ENCODE measurements at places on chromosomes 5 and 9.

DNA sequence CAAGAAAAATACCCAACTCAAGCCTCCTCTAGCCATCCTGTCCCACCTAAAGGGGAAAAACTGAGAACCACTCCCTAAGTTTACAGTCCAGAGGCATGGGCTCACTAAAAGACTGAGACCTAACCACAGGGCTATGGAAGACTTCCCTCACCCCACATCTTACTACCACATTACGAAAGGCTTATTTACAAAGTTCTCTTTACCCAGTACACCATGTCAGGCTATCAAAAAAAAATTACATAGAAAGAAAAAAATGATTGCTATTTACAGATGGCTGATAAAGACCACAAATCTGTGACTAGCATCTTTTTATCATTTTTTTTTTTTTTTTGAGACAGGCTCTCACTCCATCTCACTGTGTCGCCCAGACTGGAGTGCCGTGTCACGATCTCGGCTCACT is 69.7 kb upstream of the TNPO1 start:
- DNase-seq = no peak

DNA sequence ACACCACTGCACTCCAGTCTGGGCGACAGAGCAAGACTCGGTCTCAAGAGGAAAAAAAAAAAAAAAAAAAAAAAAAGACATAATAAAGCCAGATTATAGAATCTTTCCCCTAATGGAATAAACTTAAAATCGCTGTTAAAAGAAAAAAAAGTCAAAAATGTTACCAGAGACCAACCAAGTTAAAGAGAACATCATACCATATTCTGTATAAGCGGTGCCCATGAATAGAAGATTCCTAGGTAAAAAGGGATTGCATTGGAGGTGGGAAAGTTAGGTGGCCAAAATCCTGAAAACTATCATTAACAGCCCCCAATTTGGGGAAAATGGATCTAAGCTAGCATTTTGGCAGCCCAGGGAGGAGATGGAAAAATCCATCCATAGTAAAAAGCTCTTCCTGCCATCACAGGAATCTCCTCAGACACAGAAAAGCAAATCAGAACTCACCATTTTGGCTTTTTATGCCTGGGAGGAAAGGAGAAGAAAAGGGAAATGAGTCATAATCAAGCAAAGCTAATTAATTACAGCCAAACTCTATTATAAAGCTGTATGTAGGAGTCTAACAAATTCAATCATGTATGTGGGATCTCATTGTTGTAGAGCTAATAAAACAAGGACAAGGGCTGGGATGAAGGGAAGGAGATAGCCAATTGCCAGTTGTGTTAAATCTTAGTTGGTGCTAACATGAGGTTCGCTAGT is 363.8 kb downstream of the ARL15 start:
- no peak for DNase-seq

DNA sequence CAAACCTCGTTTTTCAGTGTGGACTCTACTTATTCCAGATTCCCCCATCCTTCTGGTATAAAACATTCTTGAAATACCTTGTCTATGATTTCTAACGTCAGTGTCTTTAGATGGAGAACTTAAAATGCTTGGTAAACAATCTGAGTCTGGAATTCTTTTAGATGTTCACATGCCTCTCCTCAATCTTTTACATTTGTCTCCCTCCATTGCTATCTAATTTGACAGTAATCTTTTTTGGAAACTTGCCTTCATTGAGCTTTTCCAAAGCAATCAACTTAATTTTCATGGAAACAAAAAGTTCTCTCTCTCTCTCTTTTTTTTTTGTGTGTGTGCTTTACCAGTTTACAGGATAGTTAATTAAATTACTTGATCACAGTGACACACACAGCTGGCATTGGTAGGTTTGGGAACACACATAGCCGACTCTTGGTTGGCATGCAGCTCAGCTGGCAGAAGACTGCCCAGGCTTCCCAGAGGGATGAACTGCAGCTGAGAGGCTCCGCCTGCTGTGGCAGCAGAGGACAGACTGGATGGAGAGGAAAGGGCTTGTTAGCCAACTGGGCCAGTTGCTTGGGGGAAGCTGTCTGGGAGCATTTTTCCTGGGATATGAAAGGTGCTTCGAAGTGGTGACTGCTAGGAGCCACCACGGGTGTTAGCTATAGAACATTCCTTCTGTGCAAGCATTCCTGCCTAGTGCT is 271.3 kb downstream of the ZSWIM6 start:
- no peak for DNase-seq

DNA sequence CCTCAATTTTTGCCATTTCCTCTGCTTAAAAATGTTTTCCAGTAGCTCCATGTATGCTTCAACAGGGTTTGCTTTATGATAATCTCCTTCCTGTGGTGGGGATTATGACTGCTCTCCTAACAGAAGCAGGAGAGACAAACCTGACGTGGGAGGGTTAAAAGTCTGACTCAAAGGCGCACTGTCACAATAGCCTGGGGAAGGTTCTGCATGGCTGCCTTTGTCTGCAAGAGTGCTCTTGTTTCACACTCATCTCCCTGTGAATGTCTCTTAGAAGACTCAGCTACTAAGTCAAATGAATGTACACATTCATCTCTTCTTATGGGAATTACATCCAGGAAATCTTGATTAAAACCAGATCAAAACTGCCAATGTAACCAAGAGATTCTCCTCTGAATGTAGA is 90.9 kb upstream of the MTAP start:
- DNase-seq = no peak

All from T follicular helper cell (primary cell).